ENCODE measurements at places on chromosomes 5 and 9.

- DNase-seq = no peak
Measured at GRCh38 chr5:172897481-172898217, 61.6 kb upstream of the RPL26L1 start.

DNA sequence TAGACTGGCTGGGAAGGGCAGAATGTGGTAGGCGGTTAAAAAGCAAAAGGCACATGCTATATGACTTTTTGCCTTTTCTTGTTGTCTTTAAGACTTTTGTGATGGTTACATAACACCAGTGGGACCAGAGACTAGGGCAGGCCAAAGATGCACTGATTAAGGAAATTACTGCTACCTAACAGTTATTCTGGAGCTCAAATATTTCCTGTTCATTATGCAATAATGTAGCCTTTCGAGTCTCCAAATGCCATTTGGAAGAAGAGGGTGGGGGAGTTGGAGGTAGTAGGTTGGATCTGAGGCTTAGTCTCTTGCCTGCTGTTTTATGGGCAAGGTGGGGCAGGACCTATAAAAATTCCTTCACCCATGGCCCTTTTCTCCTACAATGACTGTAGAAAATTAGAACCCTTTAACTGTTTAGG, 51.7 kb downstream of the SH3GL2 start:
- no peak for DNase-seq

DNA sequence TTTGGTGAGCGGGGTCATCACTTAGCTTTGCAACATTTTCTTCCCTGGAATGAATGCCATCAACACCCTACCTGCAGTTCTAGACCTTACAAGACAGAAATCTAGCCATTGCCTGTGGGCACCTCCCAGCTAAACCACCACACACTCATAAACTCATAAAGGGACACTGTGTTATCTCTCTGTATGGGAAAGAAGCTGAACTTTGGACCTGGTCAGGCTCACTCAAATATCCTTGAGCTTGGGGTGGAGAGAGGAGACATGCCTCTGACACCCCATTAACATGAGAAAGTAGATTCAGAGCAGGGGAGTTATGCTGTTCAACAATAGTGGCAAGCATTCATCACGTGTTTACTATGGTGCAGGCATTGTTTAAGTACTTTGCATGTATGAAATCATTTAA, 205.6 kb downstream of the ZNF462 start:
- no peak for DNase-seq

GRCh38 chr5:58088941-58089340, 370.9 kb downstream of the PLK2 start:
- DNase-seq = no peak

GRCh38 chr5:45225571-45226031, 416.9 kb downstream of the MRPS30 start:
- DNase-seq = no peak

DNA sequence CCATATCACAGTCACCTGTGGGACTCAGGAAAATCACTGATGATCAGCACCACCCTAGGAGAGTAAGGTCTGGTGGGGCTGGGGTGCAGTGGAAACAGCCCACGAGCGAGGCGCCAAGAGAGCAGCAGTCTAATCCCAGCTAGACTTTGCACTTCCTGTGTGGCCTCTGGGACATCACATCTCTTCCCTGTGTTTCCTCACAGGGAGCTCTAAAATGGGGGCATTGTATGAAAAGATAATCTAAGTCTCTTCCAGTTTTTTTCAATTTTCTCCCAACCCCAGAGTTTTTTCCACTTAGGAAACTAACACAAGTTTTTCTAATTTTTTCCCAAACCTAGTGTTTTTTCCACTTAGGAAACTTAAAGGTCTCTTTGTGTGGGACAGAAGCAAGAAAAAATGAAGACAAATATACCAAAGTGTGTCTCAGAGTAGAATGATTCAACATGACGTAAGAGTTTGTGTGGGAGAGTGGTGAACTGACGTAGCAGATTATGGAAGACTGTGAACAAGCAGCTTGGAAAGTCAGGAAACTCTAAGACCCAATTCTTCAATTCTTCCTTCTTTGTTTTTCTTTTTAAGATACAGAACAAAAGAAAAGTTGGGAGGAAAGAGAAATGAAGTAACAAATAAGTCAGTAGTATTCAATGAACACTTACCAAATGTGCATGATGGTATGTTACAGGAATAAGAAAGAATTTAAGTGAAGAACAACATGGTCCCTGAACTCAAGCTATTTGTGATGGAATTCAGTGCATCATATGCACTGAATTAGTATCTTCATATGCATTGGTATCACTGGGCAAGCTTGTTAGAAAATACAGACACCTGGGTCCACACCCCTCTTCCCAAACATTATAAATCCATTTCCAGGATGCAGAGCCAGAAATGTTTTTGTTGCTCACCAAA, 51.3 kb downstream of the LHFPL2 start:
- DNase-seq = no peak

GRCh38 chr5:72817076-72817481, 618 bp downstream of the TNPO1 start:
- DNase-seq = no peak

DNA sequence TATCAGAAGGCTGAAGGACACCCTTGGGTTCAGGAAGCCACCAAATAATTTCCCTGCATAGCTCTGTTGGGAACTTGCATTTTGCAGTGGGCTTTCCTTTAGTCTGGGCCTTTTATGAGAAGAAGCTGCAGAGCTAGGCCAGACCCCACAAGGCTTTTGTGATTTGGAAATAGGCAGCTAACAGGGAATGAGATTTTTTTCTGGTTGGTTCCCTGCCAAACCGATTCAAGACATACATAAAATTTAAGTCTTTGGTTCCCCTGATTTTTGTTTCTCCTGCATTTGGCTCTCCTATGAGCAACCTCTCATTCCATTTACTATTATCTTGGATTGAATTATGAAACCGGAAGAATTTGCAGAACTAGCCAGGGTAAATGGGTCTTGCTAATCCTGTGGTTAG, 81.5 kb upstream of the PTCH1 start:
- no peak for DNase-seq

- no peak for DNase-seq
Measured at GRCh38 chr5:152104211-152104610, 179.6 kb upstream of the GLRA1 start.

DNA sequence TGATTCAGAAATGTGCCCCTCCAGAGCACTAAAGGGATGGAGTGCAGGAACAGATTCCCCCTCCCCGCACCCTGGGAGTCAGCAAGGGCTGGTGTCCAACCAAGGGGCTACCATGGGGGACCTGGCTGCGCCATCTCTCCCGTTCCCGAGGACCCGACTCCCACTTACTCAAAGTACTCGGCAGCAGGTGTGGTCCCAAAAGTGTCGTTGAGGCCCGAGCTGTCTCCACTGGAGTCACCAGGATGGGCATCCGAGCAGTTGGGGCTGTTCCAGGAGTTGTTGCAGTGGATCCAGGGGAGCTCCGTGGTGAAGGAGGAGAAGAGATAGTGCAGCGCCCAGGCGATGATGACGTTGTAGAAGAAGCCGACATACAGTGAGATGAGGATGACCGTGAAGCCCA, 12.9 kb downstream of the SLC6A3 start:
- DNase-seq = no peak

Measured in omental fat pad (tissue), 4 donors.